ENCODE measurements at places on chromosomes 12 and 14. TPM values are rescaled to one million over a fixed set of nuclear protein-coding genes. Genes with fewer than 3 reads are reported as not detected.

Gene KLHDC1
- total RNA-seq: 12.8 TPM

Gene OAS1
- total RNA-seq: 7.8 TPM

Gene PPP1R1A
- total RNA-seq: not detected

Gene SFSWAP
- 27.0 TPM for total RNA-seq

Gene CCNK
- total RNA-seq: 3.8 TPM

Gene SUPT16H
- 107 TPM for total RNA-seq

Gene CIDEB
- total RNA-seq: 4.2 TPM

Gene GZMH
- not detected for total RNA-seq

Gene CCDC77
- 15.4 TPM for total RNA-seq

Gene ARMH4
- 4.2 TPM for total RNA-seq

Gene TEDC1
- 12.6 TPM for total RNA-seq

Gene MYRFL
- total RNA-seq: not detected

Gene GPX2
- total RNA-seq: not detected

Gene CIROP
- not detected for total RNA-seq

Gene KRT78
- not detected for total RNA-seq

Gene SIX6
- total RNA-seq: not detected

Gene FSCB
- total RNA-seq: 1.4 TPM

Gene RPGRIP1
- not detected for total RNA-seq

Gene TPPP2
- total RNA-seq: not detected

Gene HELB
- total RNA-seq: 3.0 TPM

Gene TAS2R43
- total RNA-seq: 1.3 TPM

Gene DMAC2L
- 4.4 TPM for total RNA-seq

Gene RFX4
- not detected for total RNA-seq

Gene GLI1
- 1.1 TPM for total RNA-seq

Gene C14orf180
- not detected for total RNA-seq

Gene ITGB7
- 0.54 TPM for total RNA-seq

Gene ERBB3
- 1.5 TPM for total RNA-seq

Gene ESPL1
- total RNA-seq: 1.5 TPM

Gene BTBD6
- 51.0 TPM for total RNA-seq

Gene IL22
- total RNA-seq: not detected

Gene ATL1
- 10.7 TPM for total RNA-seq

Gene MIP
- not detected for total RNA-seq

Gene TAS2R14
- 5.2 TPM for total RNA-seq

Gene KRT80
- 0.25 TPM for total RNA-seq

Gene TPH2
- total RNA-seq: not detected

Gene KCNA5
- not detected for total RNA-seq

Gene OTOGL
- total RNA-seq: 0.16 TPM
